ENCODE measurements at places on chromosomes 12 and 14. TPM values are rescaled to one million over a fixed set of nuclear protein-coding genes. Genes with fewer than 3 reads are reported as not detected.

AICDA gene
- not detected for total RNA-seq

ACSS3 gene
- 0.30 TPM for total RNA-seq

GLIPR1 gene
- total RNA-seq, result 0.39 TPM

GPX2 gene
- total RNA-seq, result 0.61 TPM

COL2A1 gene
- total RNA-seq, result 0.22 TPM

PROX2 gene
- total RNA-seq, result not detected

RDH5 gene
- 6.2 TPM for total RNA-seq

ARMH4 gene
- 1.7 TPM for total RNA-seq

MGP gene
- total RNA-seq, result 1.3 TPM

- DNase-seq, result no peak
Measured at GRCh38 chr12:126742241-126742641, 1524.7 kb upstream of the TMEM132C start.

DNA sequence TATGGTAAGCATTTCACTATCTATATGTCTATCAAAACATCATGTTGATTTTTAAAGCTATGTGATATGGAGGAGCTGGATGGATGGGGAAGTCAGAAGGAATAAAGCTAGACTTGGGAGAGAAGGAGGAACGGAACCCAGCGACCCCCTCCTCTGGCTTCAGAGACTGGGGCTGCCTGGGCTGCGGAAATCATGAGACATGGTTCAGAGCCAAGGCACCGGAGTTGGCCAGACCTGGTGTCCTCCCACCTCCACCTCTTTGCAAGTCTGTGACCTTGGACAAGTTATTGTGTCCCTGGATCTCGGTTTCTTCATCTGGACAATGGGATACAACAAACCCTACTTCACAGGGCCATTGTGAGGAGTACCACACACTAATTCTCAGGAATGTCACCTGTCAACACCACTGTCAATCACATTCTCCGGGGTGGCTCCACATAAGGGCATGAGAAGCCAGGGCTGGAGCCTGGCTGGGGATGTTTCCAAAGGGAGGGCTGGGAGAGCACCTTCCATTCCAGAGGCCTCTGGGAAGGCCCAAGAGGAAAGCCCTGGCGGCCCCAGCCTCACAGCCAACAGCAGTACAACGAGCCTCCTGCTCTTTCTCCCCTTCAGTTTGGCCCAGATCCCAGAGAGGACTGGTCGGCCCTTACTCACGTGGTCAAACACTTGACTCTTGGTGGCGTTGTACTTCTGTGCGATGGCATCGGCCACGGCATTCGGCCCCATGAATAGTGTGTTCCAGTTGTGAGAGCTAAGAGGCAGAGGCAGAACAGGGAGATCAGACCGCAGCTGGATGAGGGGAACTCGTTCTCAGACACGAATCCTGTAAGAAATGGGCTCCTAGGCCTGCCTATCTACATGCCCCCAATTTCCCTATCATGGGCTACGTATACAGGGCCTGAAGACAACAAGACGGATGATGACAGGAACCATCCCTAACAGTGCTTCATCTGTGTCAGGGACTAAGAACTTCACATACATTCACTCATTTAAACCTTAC, 20.7 kb downstream of the RBM19 start:
- no peak for DNase-seq

- DNase-seq, result no peak
Measured at GRCh38 chr12:115364921-115365320, 680.9 kb upstream of the TBX3 start.

DNA sequence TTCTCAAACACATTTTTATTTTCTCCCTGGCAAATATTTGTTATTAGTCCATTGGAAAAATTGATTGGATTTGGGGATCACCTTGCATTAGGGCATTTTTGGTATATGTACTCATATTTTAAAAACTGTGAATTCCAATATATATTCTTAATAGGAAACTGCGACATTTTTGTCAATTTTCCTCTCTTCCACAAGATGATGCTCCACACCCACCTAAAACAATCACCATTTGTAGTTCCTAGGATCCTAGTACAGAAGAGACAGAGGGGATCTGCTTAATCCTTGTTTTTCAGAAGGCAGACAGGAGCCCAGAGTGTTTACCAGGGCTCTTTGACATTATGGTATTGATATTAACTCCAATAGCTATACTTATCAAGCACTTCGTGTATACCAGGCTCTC, 22.8 kb upstream of the OASL start:
- DNase-seq, result peak; percentile 10

- DNase-seq, result no peak
Measured at GRCh38 chr14:23441076-23441475, 5.6 kb upstream of the MYH7 start.

- no peak for DNase-seq
Measured at GRCh38 chr14:19920021-19920657, at the start of gene OR4K5. Gene OR4K5 (plus strand): TSS chr14:19920607. CDS start chr14:19920607, 0 bp downstream.

GRCh38 chr14:96922986-96923385, 125.8 kb downstream of the VRK1 start:
- DNase-seq, result no peak

- no peak for DNase-seq
Measured at GRCh38 chr12:23354800-23355199, 594.7 kb downstream of the SOX5 start.

- no peak for DNase-seq
Measured at GRCh38 chr12:19642345-19642744, 203.1 kb downstream of the AEBP2 start.

GRCh38 chr14:55530464-55530863, 49.5 kb upstream of the KTN1 start:
- no peak for DNase-seq

DNA sequence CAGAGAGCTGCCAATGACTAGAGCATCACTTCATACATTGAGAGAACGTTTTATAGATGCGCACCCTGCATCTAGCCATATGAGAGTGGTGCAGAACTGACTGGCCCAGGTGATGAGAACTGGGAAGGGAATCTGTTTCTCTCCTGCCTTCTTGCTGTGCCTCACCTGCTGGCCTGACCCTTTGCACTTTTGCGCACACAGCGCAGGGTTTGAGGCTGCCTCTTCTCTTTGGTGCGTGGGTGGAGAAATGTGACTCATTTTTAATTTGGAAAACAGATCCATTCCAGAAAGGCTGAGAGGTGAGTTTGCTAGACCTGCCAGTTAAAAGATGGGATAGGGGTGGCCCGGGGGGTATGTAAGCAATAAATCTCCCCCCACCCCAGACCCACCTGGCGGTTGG, 453 bp upstream of the ESRRB start:
- peak; percentile 12 for DNase-seq

DNA sequence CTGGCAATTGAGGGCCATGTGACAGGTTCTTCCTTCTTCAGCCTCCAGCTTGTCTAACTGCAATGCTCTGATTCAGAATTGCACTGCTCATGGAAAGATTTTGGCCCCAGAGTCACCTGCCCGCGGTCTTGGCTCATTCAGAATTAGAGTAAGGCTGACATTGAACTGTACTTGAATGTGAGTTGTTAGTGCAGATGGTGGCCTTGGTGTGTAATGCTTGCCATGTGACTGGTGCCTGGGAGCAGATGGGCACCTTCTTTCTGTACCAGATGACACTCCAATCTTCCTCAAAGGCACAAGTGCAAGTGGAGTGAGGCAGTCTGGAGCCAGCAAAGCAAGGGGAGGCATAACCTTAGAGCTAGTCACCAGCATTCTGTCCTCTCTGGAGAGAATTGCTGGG, 36.5 kb upstream of the ANO4 start:
- DNase-seq, result no peak

DNA sequence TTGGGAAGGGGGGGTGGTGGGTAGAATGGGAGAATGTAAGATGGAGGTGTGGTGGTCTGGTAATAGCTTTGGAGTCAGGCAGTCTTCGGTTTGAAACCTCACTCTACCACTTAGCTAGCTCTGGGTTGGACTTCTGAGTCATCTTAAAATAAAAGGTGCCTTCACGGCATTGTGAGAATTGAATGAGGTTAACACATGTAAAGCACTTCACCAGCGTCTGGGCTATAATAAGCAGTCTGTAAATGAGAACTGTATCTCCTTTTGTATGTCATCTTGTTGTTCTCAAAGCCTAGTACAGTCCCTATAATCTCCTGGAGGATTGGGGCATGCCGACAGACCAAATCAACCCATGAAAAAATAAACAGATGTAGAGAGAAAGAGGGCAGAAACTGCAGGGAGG, 11.2 kb downstream of the C2CD5 start:
- no peak for DNase-seq

- DNase-seq, result no peak
Measured at GRCh38 chr12:120366341-120366705, 2.6 kb downstream of the MSI1 start.

DNA sequence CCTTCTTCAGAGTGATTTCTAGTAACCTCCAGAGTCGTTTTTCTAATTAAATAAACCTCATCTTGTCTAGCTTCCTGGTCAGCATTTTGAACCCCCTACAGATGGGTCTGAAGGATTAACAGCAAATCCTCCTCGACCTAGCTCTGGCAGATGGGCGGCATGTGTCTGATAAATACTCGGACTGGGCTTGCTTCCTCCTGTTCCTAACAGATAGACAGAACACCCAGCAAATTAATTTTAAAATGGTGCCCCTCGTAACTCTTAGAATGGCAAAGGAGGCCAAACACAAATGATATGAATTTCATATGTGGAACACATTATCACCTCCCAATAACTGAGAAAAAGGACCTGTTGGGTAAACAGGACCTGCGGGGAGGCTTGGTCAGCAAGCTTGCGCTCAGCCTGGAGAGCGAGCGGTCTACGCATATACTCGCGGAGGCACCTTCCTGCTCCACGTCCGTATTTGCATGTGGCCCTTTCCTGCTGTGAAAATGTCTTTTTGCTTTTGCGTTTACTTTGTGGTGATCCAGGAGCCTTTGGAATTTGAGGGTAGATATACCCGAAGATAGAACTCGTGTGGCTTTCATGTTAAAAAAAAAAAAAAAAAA, 79.6 kb downstream of the OTX2 start:
- DNase-seq, result no peak

DNA sequence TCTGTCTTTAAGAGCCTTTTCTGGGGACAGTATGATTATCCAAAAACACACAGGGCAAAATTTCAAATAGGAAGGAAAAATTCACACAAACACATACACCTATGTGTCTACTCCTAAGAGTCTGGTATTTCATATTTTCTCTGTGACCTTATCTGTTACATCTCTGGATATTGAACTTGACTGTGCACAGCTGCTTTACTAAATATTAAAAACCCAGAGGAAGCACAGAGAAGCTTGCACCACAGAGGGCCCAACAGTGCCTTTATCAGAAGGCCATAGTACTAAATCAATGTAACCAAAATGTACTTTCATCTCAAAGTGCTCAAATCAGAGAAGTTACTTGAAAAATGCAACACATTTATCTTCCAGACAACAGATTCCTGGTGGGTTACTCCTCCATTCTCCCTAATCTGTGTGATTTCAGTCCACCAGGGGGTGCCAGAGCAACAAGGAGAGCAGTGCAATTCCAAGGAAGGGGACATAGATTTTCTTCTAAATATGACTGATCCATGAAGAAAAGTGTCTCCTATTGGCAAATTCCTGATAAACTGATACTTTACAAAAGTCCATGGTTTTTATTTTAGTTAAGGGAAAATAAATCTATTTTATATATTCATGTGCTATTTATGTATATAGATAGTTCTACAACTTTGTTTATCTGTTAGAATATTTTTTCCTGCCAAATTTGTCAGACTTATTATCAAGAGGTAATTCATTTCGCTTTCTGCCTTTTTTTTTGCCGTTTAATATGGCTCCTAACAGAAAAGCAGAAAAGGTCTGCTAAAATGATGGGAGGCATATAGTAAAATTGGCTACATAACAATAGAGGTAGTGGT, 617.6 kb downstream of the LRFN5 start:
- peak; percentile 37 for DNase-seq

DNA sequence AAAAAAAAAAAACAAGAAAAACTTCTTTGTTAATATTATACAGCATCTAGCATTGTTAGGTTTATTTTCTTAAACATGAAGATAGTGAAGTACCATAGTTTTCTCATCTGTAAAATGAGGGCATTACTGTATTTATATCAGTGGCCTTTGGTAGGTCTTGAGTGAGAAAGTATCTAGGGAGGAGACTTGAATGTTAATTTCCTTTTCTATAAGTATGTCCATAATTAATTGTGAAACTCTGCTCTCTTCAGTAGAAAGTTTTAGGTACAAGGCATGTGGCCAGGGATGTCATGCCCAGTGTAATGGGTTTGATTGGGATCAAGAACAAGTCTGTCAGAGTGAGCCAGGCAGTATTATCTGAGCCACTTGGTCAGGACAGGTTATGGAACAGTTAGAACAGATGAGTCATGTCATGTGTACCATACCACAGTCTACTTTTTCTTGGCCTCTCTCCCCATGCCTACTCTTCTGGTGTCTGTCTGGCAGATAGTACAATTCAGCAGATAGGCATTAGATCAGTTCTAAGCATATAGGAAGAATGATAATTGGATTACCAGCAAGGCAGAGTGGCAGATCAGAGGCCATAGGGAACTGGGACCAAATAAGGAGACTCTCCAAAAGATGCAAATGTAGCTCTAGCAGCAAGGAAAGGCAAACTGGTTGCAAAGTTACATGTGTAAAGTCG, 30.4 kb downstream of the FBXO34 start:
- no peak for DNase-seq
